Fibroblast of the aortic adventitia (primary cell): ENCODE measurements at places on chromosomes 2 and 18.

GRCh38 chr2:26758790-26759321 lies 5.2 kb upstream of the SLC35F6 start:
- no peak for DNase-seq

- no peak for DNase-seq
Observed at GRCh38 chr2:178377046-178377445, 73.9 kb downstream of the PRKRA start.

- peak; percentile 58 for DNase-seq
Observed at GRCh38 chr2:129923265-129924091, 56.0 kb upstream of the RAB6C start.

DNA sequence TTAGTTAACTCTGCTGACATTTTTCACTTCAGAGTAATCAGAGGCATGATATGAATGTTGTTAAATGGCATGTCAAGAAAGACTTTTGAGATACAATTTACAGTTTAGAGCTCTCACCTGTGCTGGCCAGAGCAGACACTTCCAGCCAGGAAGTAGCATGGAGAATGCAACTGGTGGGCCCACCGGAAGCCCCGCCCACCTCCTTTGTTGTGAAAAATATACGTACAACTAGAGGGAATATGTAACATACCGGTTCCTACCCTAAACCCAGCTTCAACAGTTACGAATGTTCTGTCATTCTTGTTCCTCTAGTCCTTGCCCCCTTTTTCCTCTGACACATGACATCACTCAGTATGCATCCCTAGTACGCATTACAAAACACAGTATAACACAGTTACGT lies 70.2 kb upstream of the ITM2C start:
- DNase-seq: no peak

- no peak for DNase-seq
Observed at GRCh38 chr18:10143596-10143995, 229.8 kb downstream of the VAPA start.

DNA sequence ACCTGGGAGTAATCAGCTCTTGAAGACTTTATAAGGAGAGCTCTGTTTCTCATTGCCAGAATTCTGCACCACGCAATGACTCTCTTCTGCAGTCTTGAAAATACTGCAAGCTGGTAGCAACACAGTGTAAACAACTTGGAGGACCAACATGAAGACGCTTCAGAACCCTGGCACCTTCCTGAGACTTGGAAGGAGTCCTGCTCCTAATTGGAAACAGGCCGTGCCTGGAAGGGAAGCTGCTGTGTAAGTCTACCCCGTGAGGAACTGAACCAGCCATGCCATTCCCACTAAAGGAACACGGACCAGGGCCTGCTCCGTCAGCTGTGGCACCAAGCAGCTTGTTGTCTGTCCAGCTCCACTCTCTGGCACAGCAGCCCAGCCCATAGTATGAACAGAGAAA lies 171.1 kb downstream of the PAX3 start:
- no peak for DNase-seq

DNA sequence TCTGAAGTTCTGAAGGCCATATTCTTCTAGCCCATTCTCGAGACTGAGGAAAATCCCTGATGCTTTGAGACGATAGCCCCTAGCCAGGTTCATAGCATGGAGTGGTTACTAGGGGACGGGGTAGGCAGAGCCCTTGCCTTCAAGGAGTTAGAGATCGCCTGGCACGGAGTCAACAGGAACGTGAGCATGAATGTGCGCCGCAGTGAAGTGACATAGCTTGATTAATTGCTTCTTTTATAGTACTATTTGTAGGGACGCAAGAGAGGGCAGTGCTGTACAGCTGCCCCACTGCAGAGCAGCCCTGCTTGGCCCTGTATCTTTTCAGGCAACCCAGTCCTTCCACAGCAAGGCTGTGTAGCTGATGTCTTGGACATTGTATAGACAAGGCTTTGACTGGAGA lies 26.2 kb downstream of the HRH4 start:
- no peak for DNase-seq

DNA sequence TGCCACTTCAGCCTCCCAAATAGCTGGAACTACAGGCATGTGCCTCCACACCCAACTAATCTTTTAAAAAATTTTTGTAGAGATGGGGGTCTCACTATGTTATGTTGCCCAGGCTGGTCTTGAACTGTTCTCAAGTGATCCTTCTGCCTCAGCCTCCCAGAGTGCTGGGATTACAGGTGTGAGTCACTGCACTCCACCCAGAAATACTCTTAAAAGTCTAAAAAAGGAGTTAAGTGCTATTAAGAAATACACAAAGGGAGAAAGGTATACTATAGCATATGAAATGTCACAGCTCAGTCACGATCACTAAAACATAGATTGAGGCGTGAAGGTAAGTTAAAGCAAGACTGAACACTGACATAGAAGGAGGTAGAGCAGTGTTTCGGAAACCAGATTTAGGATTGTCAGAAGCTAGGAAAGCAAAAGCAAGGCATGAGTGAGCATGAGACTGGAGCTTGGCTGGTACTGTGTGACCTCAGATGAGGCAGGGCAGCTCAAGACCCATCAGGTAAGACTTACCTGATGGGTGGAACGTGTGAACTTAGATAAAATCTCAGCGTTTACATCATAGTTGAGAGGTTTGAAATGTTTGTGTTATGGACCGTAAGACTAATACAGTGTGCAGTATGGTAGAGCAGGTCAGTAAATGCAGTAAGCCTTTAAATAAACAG lies 9.2 kb downstream of the CCNYL1 start:
- no peak for DNase-seq

DNA sequence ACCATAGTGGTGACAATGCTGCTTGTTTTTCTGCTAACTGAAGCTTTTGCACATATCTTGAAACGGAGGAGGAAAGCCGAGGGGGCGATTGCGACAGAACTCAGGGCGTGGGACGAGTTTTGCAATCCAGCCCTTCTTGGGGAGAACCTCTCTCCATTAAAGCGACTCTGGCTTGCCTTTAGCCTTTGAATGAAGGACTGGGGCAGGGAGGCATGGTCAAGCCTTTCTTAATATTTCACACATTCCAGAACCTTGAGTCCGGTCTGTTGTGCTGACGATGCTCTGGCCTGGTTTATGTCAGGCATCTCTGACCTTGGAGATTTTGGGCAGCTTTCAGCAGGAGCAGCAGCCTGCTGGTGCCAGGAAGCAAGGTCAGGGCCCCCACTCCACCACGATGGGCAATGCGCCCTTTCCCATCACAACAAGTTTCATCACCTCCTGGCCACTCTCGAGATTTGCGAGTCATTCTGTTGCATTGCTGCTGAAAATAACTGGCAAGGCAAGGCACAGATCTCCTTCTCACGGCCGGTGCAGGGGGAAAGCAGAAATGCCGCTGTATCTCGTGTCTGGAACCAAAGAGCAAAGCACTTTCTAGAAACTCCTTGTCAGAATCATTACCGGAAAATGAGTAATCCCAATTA lies 10.8 kb downstream of the EMILIN2 start:
- peak; percentile 100 for DNase-seq

DNA sequence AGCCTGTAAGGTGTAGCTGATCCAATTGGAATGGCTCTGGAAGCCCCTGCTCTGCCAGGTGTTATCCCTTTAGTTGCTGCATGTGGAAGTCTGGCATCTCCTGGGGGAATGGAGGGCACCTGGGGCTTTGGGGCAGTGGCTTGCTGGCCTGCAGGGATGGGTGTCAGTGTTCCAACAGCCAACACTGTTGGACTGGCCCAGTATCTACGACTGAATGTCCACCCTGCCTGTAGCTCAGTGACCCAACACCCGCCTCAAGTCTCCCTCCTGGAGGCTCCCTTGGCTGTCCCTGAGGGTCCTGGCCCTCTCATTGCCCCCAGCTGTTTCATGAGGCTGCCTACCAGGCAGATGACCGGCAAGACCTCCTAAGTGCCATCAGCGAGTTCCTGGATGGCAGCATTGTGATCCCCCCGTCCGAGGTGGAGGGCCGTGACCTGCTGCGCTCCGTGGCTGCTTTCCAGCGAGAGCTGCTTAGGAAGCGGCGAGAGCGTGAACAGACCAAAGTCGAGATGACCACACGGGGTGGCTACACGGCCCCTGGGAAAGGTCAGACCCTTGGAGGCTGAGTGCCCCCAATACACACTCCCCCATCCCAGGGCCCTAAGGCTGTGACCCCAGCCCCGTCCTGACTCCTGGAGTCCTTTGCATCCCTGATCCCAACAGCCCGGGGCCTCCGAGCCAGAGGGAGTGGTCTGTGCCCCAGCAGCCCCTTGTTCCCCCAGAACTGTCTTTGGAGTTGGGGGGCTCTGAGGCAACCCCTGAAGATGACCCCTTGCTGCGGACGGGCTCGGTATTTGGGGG lies 7.7 kb downstream of the SLC4A3 start:
- no peak for DNase-seq

GRCh38 chr18:34757666-34758065 lies 47.6 kb downstream of the DTNA start:
- no peak for DNase-seq
